ENCODE measurements at places on chromosomes 5 and 9.
A peak's percentile ranks its signal among the peaks of the same experiment; 100 is the strongest.

GRCh38 chr5:3742750-3743149, 147.1 kb downstream of the IRX1 start:
- DNase-seq: no peak

DNA sequence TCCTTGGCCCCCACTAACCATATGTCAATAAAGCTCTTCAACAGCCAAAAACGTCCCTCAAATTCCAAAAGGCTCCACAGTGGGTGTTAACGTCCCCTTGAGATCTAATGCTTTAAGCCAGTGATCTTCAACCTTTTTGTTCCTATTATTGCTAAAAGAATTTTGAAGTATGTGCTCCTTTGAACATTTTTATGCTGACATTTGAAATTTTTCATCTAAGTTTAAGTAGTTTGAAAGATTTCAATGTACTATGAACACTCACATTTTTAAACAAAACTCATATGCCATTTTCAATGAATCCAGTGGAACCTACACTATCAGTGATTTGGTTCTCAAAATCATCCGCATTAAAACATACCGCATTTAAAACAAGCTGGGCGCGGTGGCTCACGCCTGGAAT, 29.9 kb downstream of the AUH start:
- DNase-seq: no peak

GRCh38 chr5:74141053-74141452, 499.5 kb downstream of the ENC1 start:
- peak; percentile 51 for DNase-seq

GRCh38 chr5:6759401-6759800, 46.2 kb downstream of the TENT4A start:
- no peak for DNase-seq

DNA sequence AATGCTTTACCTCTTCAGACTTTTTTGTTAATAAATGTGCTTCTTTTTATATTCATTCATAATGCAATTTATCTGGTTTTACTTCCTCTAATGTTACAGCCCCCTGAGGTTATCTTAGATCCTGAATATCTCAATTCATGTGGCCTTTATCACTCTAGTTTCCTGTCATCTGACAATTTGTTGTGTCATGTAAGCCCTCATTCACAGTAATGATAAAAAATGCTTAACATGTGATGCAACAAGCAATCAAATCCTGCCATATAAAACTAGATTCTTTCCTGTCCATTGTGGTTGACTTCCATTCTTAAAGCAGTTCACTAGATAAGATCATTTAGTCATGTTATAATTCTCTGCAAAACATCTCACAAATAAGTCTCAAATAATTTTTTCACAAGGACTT, 991.2 kb upstream of the ACO1 start:
- no peak for DNase-seq
